ENCODE measurements at places on chromosomes 3 and 15.

DNA sequence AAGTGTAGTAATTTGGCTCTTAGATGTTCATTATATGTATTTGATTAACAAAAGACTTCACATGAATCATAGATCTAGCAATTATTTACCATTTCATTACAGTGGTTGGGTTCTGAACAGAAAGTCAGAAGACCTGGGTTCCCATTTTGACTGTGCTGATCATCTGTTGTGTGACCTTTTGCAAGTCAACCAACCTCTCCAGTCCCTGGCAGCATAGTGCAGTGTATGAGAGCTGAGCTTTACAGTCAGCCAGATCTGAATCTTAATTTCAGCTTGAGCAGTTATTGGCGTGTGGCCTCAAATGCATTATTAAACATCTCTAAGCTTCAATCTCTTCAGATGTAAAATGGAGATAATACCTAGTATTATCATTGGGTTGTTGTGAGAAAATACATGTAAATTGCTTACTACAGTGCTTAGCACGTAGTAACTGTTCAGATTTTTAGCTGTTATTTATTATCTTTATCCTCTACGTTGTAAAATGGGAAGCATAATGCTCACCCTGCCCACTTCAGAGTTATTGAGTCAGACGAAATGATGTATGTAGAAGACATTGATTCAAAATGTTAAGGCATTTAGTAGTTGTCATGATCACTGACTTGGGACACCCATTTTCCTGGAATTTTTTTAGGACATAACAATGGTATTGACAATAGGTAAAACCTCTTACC, 104.0 kb downstream of the KLHL25 start:
- DNase-seq: no peak

DNA sequence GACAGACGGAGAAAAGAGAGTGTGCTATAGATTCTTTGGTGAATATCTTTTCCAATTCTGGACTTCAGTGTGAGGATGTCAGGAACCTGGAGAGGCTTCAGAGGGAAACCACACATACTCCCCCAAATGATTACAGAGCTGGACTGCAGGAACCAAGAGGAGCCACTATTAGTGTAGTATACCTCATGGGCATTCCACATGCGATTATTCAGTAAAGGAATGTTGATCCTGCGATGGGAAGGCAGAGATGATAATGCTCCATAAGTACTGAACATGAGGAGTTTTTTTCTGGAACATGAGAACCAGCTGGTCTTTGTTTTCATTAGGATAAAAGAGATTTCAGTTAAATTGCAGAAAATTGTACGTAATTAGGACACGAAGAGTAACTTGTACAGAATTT, 18.7 kb downstream of the STARD9 start:
- DNase-seq: no peak

GRCh38 chr3:112114576-112115160, 18.4 kb downstream of the GCSAM start:
- no peak for DNase-seq

- DNase-seq: no peak
Measured at GRCh38 chr3:101888653-101889052, 39.3 kb downstream of the NFKBIZ start.

DNA sequence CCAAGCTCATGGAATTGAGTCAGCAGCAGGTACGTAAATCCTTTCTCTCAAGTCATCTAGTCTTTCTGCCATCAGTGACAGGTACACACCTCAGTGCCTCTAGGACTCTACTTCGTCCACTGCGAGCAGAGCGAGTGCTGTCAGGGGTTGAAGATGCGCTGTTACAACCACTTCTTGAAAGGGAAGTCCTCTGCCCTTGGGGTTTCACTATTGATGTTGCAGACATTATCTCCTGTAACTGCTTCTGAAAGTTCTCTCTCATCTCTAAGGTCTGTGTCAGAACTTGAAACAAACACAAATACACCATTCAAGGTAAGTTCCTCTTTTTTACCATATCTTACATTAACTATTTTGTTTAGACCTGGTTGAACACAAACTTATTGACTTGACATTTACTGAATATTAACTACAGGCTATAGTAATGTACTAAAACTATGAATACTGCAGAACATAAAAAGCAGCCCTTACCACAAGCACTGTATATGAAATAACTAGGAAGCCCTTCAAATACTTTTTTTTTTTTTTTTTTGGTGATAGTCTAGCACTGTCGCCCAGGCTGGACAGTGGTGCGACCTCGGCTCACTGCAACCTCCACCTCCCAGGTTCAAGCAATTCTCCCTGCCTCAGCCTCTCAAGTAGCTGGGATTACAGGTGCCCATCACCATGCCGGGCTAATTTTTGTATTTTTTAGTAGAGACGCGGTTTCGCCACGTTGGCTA, 41.5 kb downstream of the TOPBP1 start:
- DNase-seq: no peak

DNA sequence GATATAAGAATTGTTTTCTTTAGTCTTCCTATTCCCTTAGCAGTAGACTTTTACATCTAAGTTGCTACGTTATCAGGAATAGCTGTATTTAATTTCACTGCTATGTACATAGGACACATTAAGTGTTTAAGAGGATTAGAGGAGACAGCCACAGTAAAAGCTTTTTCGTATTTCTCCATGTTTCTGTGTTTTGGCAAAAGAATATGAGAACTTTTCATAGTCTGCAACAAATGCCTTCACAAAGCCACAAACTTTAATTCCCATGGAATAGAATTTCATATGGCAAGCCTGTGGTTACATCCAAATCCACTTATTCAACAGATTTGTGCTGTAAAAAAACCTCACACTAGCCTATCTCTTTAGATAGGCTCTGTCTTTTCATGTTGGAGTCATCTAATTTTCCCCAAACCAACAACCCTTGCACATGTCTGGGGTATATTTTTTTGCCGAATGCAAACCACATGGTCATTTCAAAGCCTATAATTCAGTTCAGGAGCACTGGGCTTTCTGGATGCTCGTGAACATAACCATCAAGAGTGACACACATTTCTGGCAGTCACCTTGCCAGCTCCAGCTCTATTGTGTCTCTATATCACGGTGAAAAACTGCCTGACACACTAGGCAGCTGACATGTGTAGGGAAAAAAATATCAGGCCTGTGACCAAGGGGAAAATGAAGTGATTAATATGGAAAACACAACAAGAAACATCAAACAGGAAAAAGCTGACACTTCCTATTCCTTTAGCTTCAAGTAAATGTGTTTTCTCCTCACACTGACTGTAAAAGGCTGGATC, 19.2 kb downstream of the PLD1 start:
- DNase-seq: no peak

- DNase-seq: peak; percentile 4
Measured at GRCh38 chr3:119240101-119240590, 532 bp downstream of the B4GALT4 start.

- DNase-seq: no peak
Measured at GRCh38 chr15:71807125-71807629, 3.2 kb upstream of the NR2E3 start.

- no peak for DNase-seq
Measured at GRCh38 chr3:22121068-22121701, 370.2 kb upstream of the ZNF385D start.

- peak; percentile 8 for DNase-seq
Measured at GRCh38 chr3:66904831-66905493, 93.1 kb upstream of the KBTBD8 start.

DNA sequence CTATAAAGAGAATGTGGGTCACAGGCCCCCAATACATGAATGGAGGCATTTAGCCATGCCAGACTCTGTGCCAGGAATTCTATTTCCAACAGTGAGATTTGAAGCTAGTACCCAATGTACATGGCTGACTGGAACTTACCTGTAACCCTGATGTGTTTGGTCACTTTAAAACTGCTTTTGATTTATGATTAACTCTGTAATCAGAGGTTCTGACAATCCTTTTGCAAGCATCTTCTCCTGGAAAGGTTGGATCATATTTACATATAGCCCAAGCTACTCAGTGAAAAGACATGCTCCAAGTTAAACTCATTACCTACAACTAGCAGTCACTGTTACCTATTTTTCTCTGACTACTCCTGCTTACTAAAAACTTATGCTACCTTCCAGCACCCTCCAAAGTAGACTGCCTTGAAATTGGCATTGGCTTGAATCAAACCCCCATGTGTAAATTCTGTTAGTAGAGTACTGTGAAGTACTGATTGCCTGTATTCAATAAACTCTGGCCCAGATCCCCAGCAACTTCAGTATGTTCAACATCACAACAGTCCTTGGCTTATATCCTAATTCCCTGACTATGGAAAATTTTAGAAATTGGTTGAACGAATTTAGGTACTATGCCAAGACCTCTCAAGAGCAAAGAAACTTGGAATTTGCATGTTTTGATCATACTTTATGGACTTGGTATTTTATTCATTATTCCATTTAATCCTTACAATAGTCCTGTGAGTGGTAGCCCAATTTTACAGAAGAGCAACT, 665.6 kb upstream of the NECTIN3 start:
- no peak for DNase-seq

DNA sequence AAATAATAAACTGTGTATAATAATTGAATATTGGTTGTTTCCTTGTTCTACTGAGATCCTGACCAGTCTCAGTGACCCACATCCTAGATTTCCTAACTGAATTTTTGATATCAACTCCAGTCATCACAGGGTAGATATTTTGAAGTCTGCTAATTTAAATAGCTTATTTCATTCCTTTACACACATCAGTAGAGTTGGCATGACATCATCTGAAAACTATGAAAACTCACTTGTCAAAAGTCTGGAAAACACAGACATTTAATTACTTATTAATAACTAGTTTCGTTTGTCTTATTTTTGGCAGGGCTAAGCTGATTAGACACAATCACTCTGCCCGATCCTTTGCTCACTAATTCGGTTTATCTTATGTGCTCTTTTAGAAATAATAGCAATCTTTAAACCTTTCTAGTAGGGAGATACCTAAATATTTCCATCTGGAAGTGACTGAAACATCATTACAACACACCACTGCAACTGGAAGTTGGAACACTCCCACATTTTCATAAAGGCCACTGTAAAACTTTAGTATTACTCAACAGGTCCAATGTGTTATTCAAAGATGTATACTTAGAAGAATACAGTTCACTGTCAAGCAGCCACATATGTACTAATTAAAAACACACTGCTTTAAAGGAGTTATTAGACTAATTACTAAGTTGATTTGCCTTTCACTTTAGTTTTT, 198.4 kb upstream of the ZNF717 start:
- DNase-seq: no peak

DNA sequence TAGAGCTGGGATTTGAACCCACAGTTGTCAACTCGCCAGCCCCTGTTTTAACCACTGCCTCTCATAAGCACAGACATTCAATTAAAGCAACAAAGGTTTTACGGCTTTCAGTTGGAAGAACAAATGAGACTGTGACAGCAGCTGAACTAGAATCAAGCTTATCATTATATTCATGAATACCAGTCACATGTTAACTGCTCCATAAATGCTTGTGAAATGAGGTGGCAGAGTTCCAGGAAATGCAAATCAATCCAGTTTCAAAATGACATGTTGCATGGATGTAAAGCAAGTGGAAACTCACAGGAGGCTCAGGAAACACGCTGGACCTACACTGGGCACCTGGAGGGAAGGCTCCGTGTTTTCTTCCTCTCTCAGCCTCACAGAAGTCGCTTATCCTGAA, 3.9 kb downstream of the GP5 start:
- peak; percentile 69 for DNase-seq

GRCh38 chr3:135896613-135897012, 68.9 kb upstream of the PPP2R3A start:
- no peak for DNase-seq

DNA sequence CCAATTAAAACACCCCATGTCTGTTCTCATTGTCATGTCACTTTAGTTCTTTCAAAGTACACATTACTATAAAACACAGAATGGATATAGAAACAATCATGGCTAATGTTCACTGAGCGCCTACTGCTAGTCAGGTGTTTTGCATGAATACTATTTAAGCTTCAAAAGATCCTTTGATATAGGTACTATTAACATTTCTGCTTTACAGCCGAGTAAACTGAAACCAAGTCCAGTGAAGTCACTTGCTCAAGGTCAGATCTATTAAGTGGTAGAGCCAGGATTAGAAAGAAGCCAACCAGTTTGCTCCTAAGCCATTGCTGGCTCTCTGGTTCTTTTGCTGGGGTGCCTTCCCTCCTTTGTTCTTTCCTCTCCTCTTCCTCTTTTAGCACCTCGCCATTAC, 32.4 kb upstream of the NMNAT3 start:
- DNase-seq: no peak

DNA sequence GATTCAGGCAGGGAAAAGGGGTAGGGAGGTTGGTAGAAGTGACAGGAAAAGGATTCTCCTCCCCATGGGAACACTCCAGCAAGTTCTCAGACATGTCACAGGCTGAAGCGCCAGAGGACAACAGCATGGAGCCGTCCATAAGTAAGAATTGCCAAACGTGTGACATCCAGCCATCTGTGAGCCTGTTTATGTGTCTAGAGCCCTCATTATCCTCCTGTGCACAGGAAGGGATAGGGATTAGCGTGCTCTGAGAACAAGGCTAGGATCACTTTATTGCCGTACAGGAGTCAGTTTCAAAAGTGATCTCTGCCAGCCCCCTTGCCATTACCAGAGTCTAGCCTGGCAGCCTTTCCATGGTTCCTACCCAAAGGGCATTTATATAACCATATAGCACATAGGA, 549.5 kb downstream of the NTRK3 start:
- no peak for DNase-seq

GRCh38 chr3:149552700-149553099, 78.2 kb downstream of the TM4SF4 start:
- no peak for DNase-seq

GRCh38 chr3:71078199-71078598, 505.3 kb downstream of the FOXP1 start:
- DNase-seq: no peak

DNA sequence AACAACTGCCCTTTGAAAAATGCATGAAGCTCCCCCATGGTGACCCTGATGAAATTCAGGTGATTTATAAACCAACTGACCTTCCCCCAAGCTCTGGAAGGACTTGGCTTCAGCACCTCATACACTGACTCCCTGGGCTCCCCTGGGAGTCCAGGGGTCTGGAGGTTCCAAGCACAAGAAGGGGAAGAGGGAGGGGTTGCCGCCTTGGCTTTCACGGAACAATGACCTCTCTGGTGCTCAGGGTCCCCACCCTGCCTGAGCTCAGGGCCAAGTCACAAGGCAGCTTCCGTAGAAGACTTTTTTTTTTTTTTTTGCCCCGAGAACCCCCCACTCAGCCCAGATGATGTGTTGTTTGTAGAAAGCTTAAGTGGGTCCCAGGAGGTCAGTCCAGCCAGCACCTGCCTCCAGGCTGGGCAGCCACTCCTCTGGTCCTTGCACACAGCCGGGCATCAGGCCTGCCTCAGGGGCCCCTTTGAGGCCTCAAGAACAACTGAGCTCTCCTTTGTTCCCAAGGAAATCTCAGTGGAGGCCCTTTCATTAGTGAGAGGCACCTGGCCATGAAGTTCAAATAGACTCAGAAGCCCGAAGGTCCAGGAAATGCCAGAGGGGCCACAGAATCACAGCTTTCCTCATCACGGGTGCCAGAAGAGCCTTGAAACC, 14.0 kb upstream of the ALAS1 start:
- no peak for DNase-seq
